ENCODE measurements at places on chromosomes 6 and 20.

- no peak for DNase-seq
These were observed 21.9 kb upstream of the MBOAT1 start for GRCh38 chr6:20234136-20234535.

DNA sequence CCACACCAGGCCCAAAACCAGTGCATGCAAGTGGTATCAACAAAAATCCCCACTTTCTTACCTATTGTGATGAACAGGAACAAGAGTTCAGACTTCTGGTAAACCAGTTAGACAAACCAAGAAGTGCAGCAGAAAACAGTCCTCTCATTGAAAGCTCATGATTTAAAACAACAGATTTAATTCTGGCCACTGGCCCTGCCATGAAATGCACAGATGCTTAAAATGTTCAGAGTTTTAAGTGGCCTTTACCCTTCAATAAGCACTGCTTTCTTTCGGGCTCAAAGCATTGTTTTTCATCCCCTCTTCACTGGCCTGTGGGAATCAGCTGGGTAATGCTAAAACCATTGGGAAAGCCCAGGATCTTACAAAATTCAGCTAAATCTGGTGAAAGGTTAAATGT lies 102.4 kb upstream of the ISM1 start:
- DNase-seq: no peak

DNA sequence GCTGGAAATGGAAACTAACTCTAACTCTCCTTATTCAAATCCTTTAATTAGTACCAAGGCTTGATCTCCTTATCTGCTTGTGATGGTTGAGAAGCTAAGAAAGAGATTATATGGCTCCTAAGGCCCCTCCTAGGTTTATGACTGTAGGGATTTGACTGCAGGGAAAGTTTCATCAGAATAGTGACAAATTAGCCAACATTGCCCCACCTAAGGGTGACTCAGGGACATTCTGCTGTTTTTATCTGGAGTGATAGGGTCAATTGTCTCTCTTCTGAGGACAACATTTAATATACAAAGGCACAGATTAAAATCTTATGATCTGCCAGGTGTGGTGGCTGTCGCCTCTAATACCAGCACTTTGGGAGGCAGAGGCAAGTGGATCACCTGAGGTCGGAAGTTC lies 138.1 kb upstream of the MARCKS start:
- no peak for DNase-seq

DNA sequence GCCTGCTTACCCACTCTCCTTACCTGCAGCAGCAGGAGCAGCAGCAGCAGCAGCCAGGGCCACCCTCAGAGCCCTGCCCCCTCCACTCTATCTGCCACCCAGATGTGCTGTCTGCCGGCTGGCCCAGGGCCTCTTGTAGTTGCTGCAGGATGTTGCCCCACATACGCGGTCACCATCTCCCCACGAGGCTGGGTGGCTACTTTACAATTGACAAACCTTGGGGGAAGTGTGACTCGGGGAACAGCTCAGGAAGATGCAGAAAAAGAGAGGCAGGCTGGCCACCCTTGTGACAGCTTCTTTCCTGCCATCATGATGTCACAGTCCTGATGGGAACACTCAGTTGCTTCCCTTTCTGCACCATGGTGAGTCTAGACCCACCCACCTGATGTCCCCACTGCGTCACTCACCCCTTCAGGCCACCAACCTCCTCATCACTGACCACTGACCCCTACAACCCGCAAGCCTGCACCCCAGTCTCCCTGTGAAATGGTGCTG lies 14.5 kb downstream of the TREM1 start:
- DNase-seq: no peak

DNA sequence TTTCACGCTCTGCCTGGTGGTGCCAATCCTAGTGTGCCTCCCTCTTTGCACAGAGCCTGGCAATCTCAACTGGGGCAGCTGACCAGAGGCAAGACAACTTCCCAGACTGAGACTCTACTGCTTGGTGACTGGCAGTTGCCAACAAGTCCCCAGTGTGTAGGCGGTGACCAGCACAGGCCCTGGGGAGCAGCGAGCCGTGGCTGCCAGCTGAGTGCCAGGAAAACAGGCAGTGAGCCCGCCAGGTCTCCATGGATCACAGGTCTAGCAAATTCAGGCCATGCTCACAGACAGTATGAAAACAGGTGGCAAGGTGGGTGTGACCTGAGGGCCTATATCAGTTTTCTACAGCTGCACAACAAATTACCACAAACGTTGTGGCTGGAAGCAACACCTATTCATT lies 289.9 kb downstream of the KIF16B start:
- no peak for DNase-seq

DNA sequence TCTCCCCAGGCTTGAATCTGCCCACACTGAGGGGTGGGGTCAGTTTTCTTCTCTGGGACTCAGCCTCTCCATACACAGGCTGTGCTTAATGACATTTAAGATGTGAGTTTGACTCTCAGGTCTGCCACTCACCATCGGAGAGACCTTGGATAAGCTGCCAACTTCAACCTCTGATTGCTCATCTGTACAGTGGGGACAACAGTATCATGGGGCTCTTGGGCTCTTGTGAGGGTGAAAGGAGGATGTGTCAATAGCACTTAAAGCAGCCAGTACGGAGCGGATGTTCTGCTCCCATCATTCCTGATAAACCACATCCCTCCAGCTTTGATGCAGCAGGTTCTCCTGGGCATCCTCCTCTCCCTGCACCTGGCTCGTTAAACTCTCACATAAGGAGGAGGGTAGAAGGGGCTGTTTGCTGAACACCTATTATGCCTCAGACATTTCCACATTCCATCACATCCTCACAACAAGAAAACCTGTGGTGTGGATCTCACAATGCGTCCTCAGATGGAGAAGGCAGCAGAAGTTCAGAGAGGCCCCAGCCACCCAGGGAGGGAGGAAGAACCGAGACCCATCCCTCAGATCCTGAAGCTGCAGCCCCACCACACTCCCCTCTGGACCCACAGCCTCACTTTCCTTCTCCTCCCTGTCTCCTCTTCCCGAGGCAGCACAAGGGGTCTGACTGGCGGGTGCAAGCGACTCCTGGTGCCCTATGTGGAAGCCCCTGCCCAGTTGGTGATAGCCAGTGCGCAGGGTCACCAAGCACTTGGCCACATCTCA lies 1.9 kb upstream of the PDYN start:
- no peak for DNase-seq

- DNase-seq: no peak
These were observed 46.6 kb downstream of the CDH22 start for GRCh38 chr20:46261456-46262253.

- no peak for DNase-seq
These were observed 31.8 kb downstream of the SLX4IP start for GRCh38 chr20:10466855-10467254.

DNA sequence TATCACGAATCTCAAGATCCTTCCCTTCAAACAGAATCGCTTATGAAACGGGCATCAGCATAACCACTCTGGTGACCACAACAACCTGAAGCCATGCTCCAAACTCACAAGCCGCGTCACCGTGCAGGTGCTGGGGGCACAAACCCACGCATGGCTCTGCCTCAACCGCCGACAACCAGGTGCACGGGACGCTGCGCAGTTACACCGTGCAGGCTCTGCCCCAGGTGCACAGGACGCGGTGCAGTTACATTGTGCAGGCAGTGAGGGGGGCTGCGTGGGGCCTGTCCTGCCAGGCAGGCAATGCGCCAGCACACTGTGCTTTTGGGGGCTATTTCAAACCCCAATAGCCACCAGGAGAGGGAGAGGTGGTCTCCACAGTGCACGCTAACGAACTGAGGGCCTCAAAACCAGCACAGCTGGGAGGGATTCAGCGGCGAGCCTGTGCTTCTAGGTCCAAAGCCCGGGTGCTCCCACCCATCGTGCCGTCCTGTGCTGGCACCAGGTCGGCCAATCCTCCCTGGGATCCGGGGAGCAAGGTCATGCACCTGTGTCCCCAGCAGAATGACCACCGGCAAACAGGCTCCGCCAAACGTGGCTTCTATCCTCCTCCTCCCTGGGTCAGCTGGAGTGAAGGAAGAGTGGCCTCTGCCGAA lies 35.8 kb downstream of the ZBTB46 start:
- no peak for DNase-seq

DNA sequence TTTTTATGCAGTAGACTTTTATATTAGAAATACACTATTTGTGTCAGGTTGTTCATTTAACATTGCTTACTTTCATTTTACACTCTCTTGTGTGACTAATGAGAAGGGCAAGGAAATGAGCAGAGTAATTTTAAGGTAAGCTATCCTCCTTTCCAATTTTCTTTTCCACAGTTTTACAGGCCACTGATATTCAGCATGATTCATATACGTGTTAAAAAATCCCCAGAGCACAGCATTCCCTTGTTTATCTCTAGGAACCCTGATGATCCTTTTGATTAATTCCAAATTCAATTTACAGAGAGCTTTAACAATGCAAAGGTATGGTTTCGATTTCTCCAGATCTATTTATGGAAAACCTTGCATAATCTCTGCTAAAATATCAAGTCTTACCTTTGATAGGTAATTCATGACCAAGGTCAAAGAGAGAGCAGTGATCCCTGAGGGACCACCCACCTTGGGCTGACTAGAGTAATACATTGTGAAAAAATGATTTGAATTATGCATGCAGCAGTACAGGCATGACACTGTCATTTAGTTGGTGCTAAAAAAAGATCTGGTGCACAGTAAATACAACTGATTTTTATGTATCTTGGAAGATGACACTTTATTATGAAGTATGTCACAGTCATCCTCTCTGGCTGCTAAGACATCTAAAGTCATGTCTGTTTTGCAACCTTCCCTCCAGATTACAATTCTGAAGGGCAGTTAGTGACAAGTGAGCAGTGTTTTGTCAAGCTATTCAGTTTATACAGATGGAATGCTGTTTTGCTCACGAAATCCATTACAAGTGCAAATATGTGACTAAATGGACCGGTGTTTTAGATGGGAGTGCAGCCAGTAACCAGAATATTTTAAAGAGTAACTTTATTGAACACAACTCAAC lies 736.6 kb downstream of the EPHA7 start:
- DNase-seq: no peak

GRCh38 chr20:1185790-1186334 lies 1.1 kb upstream of the TMEM74B start:
- DNase-seq: peak; percentile 6

GRCh38 chr6:5997420-5997987 lies 9.2 kb downstream of the NRN1 start:
- no peak for DNase-seq

GRCh38 chr6:163392533-163392932 lies 22.0 kb upstream of the QKI start:
- no peak for DNase-seq

GRCh38 chr6:167435209-167435728 lies 110.4 kb downstream of the TTLL2 start:
- no peak for DNase-seq

DNA sequence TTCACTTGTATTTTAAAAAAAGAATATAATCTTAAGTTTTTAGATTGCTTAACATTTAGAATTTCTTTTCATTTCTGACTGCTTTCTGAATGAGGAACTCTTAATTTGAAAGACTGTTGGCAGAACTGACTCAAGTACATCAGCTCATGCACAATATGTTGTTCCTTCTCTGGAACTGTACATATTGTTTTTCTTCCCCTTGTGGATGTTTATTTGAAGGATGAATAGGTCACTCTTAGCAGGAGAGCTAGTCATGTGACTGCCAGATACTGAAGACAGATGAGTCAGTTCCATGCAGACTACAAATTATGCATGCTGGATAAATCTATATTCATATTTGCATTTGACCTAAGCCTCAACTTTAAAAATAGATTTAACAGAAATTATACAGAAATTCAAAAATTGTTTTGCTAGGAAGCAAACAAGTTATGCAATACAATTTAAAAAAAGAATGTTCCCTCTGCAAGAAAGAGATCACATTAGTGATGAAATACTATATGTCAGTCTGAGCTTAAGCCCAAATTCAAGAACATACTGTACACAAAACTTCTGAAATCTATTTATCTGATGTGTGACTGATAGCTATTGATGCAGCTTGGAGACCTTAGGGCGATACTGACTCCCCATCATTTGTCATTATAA lies 1274.9 kb upstream of the GJE1 start:
- DNase-seq: no peak

DNA sequence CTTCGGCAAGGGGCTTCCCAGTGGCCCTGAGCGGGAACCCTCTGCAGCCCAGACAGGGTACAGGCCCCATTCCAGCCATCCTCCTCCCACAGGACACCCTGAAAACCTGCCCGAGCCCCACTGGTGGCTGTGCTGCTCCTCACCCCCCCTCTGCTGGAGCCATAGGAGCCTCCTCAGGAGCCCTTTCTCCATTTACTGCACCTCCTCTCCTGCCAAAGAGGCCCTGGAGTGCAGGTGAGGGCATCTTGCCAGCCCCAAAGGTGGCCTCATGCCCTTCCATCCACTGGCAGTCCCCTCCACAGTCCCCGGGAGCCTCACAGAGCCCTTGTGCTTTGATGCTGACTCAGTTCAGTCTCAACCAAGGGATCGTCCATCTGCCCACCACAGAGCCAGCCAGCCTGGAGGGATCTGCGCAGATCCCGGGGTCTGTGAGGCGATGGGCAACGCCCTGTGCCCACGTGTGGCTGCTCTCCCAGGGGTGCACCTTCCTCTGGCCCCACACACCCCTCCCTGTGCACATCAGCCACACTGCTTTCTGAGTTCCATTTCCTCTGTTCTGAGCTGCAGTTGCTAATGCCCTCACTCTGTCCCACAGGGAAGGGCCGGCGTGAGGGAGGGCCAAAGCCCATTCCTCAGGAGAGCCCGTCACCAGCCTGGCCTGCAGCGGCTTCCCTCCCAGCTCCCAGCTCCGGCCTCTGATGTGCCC lies 228.5 kb downstream of the DLL1 start:
- no peak for DNase-seq

DNA sequence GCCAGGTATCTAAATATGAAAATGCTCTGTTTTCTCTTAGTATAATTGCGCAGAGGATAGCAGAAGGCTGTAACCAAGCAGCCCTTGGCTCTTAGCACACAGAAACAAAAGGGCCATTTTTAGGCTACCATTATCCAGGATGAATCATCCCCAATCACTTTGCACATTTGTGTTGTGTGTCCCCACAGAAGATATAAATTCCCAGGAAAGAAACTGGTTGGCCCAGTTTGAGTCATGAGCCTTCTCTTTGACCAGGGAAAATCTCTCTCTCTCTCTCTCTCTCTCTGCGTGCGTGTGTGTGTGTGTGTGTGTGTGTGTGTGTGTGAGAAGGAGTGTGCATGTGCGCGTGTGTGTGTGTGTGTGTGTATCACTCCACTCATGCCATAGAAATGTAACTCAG lies 178.5 kb downstream of the FRK start:
- DNase-seq: no peak

DNA sequence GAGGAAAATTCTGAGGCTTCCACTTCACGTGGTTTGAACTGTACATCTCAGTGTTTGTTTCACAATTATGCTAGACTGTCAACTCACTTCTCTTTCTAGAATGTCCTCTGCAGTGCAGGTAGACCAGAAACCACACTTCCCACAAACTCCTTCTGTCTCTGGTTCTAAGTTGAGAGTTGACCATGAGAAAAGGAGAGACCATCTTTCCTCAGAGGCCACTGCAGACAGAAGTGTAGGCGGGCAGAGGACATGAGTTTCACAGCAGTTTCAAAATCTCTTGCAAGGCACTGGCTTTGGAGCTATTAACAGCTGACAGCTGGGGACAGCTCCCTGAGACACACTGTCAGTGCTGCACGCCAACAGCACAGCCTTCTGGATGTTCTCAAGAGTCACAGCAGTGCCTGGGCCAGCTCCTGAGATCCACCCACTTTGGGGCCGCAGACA lies 55.4 kb upstream of the MOXD1 start:
- no peak for DNase-seq

GRCh38 chr6:31493875-31494694 lies 3.9 kb upstream of the MICB start:
- peak; percentile 46 for DNase-seq
